Activated B cell treated with CpG ODN at 0.5 μM for 24 hours (primary cell): ENCODE measurements at places on chromosomes 2 and 18.

GRCh38 chr2:71455741-71456569, 2.6 kb downstream of the DYSF start:
- DNase-seq: no peak

- DNase-seq: no peak
Observed at GRCh38 chr2:178895171-178895570, 87.9 kb upstream of the TTN start.

DNA sequence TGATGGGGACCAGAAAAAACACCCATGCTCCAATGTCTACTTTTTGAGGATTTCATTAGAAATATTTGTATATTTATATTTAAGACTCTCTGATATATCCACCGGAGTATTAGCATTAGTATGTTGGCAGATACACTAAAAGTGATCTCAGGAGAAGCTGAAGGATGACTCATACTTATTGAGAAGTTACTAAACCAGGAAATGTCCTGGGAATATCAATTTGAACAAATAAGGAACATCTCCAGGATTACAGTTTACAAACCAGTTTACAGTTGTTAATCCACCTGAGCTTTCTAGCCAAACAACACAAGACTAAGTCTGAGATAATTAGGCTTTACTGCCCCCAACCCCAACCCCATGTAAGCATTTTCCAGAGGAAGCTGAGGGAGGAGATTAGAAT, 16.1 kb upstream of the DPP4 start:
- no peak for DNase-seq

- DNase-seq: no peak
Observed at GRCh38 chr18:49446481-49446880, 14.0 kb downstream of the DYM start.
